ENCODE measurements at places on chromosomes 5 and 9.

DNA sequence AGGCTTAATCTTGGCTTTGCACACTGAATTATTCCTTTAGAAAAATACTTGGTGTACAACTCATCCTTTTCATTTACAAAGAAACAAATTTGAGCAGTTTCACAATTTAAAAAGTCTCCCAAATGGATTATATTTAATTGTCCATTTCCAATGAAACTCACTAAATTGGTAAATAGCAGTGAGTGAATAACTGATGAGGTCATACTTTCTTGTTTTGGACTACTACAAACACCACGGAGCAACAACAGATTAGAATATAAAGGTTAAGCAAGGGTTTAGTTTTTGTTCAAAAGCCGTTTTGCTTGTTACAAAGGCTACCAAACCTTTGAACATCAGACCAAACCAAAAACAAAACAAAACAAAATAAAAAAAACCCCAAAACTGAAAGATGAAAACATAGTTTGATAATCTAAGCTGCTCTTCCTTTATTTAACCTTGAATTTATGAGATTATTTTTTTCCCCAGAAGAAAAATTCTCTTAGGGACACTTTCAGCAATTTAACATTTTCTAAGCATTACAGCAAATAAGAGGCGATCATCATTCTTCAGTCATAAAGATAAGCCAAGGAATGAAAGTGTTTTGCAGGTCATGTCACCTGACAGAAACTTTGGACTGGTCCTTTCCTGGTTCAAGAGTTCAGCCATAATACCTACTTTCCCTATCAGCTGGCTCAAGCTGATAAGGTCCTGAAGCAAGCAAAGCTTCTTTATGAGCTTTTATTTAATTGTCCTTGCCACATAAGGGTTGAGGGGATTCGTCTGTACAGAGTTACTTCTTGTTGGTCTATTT is 99.7 kb upstream of the CDKN2B start:
- DNase-seq = no peak

GRCh38 chr5:137236849-137237507 is 262.1 kb downstream of the SPOCK1 start:
- no peak for DNase-seq

DNA sequence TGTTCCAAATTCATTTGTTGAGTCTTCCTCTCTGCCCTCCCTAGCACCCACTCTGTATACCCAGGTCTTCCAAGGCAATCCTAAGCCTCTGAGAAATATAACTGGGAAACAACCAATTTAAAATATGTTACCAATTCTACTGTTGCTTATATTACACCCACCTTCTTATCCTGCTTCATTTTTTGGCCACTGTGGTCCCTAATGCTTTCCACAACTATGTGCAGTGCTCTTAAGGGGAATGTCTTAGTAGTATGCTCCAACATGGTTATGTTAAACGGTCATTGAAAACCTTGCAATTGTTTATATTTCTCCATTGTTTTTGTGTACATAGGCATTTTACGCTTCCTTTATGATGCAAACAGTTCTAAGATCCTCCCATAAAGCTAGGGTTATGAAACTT is 273.1 kb upstream of the HAPLN1 start:
- DNase-seq = no peak

- DNase-seq = no peak
Observed at GRCh38 chr9:72687331-72687730, 165.9 kb downstream of the TMC1 start.

DNA sequence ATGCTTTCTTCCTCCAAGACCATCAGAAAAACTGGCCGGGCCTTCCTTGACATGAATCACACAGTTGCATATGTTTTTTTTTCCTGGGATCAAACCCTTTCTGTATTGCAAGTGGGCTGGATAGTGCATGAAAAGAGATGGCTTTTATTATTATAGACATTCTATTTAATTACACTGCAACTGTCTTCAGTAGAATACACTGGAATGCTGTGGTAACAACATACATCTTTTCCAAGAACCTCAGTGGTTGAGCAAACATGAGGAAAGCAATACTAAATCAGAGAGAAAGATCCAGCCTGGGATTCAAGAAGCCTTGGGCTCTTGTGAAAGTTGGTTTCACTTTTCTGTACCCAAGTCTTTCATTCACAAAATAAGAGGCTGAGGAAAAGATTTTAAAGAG is 193.0 kb downstream of the DMAC1 start:
- no peak for DNase-seq

- DNase-seq = no peak
Observed at GRCh38 chr5:3041001-3041400, 289.5 kb upstream of the IRX2 start.

DNA sequence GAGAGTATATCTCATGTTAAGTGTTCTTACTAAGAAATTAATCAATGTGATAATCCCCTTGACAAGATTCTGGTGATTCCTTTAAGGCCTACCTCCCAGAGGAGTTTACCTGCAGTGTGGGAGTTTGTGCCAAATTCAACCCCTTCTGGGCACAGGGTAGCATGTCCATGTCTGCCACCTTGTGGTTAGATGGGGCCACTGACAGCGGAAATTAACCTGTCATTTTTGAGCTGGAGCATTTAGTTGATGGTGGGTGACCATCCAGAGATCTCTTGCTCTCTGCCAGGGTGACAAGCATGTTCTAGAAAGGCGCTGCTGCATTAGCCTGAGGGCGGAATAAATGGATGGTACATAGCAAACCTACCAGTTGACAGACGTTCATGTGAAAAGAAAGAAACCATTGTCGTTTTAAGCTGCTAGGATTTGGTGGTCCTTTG is 132.2 kb downstream of the FBXO4 start:
- peak; percentile 28 for DNase-seq

- no peak for DNase-seq
Observed at GRCh38 chr9:98995059-98995671, 51.5 kb downstream of the COL15A1 start.

DNA sequence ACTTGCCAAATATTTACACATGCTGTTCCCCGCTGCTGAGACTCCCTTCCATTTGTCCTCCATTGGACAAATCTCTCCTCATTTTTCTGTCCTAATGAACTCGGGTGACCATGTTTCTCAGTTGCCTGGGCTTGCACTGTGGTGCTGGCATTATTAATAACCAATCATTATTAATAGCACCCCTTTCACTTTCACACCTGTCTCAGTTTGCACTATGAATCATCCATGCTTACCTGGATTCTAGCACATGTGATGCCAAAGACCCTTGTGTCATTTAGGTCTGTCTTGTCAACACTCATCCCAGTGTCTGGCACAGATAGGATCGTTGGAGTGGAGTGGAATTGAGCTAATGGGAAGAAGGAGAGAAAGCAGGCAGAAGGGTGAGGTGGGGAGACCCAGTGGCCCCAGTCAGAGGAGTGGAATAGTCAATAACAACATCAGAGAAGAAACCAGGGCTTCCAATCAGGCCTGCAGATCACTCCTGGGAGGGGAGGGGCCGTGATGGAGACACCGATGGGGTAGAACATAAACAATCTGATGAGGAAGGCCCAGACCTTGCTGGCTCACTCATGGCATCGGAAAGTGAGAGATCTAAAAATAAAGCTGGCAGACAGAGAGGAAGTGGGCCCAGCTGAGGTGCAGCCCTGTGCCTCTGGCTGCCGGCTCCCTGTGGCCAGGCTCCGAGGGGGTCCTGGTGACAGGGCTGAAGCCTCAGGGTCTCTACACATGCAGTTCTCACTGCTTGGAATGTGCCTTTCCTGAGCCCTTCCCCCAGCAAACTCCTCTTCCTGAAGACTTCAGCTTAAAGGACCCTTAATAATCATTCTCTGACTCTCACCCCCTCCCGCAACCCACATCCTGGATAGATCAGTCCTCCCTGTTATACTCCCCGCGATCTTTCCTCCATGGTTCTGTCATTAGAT is 33.5 kb upstream of the CRB2 start:
- DNase-seq = no peak

GRCh38 chr5:78634229-78634628 is 14.3 kb downstream of the LHFPL2 start:
- DNase-seq = no peak

DNA sequence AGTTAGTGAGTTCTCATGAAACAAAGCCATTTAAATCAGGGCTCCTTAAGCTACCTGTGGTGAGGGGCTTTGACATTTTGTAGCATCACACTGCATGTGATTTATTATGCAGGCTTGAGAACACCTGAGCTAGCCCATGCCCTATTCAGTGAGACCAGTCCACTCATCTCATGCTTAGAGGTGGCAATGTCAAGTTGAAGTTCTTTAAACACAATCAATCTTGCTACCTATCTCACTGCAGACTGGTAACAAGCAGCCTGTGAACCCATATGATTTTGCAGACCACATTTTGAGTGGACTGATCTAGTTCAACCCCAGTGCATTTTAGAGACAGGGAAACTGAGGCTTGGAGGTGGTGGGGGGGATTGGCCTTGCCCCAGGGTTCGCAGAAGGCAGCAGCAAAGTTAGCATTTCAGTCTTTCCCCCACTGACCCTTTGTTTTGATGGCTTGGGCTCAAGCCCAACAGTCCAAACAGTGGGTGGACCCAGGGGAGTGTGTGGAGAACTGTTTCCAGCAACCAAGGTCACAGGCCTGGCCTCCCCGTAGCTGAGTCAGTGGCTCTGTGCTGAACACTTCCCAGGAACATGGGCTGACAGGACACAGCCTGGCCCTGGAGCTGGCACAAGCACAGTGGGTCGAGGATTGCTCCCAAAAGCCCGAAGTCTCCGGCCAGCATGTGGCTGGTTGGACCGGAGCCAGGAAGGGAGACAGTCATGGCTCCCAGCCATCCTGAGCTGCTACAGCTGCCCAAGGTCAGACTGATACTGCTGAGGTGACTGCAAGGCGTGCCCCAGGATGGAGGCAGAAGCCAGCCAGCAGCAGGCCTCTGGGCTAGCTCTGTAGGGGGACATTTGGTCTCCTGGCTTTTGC is 95.3 kb downstream of the RGS3 start:
- no peak for DNase-seq

DNA sequence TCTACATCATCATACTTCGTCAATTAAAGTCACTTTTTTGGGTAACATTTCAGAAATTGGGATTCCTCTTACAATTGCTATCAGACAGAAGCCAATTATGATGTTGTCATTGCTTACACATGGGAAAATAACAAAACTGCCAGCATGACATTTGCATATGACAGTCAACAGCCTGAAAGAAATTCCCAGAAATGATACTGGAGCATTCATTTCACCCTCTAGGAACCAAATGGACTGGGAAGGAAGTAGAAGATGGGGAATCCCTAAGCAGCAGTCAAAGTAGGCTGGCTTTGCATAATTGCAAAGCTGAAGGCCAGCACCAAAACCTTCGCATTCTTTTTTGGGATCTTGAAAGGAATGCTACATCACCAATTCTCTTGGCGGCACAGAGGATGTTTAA is 10.7 kb downstream of the HMGCS1 start:
- DNase-seq = no peak

- DNase-seq = no peak
Observed at GRCh38 chr9:96177005-96177718, 124.8 kb downstream of the HSD17B3 start.

GRCh38 chr5:76813982-76814562 is 4.8 kb upstream of the F2RL1 start:
- no peak for DNase-seq

GRCh38 chr9:127683723-127684122 is 23.1 kb upstream of the CFAP157 start:
- DNase-seq = no peak

DNA sequence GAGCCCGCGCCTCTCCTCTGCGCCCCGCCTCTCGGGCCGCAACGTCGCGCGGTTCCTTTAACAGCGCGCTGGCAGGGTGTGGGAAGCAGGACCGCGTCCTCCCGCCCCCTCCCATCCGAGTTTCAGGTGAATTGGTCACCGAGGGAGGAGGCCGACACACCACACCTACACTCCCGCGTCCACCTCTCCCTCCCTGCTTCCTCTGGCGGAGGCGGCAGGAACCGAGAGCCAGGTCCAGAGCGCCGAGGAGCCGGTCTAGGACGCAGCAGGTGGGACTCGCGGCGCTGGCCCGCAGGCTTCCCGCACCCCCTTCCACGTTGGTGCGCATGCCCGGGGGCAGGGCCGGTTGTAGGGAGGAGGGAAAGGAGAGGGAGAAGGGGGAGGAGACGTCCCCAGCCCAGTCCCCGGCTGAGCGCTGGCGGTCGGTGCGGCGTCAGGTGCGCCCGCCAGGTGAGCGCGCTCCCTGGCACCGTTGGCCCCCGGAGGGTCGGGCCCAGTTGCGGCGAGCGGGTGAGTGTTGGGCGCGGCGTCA is at the start of gene OCLN:
TSS of gene OCLN (plus strand) at position 400 of the 532 bp plus-strand sequence. CDS start 11,455 bp downstream, outside the sequence.
- peak; percentile 92 for DNase-seq

DNA sequence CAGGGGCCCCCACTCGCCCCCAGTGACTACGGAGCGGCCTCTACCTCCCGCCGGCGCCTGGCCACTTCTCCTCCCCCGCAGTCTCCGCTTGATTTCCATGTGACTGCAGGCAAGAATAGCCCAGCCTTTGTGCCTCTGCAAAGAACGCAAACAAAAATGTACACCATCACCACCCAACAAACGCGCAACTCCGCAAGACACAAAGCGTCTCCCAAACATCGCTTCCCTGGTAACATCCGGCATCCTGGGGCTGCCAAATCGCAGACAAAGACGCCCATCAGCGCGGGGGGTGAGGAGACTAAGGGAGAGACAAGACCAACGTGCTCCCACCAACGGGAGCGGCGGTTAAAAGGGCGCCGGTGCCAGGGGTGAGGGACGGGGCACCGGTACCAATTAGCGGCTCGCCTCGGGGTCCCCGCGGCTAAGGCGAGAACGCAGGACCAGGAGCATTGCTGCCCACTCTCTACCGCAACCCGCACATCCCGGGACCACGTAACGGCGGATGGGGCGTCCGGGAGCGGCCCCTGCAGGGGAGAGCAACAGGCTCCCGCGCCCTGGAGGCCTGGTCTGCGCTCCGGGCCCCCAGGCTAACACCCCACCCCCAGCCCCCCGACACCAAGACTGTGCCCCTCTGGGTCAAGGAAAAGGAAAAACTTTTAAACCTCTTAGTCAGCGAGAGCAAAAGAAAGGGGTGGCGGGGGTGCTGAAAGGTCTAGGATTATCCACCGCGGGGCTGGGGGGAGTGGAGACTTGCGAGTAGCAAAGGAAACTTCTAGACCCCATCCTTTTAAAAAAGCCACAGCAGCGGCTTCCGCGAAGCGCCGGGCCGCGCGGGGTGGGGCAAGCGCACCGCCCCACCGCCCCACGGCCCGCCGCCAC is 885 bp downstream of the MPDZ start:
- peak; percentile 95 for DNase-seq

DNA sequence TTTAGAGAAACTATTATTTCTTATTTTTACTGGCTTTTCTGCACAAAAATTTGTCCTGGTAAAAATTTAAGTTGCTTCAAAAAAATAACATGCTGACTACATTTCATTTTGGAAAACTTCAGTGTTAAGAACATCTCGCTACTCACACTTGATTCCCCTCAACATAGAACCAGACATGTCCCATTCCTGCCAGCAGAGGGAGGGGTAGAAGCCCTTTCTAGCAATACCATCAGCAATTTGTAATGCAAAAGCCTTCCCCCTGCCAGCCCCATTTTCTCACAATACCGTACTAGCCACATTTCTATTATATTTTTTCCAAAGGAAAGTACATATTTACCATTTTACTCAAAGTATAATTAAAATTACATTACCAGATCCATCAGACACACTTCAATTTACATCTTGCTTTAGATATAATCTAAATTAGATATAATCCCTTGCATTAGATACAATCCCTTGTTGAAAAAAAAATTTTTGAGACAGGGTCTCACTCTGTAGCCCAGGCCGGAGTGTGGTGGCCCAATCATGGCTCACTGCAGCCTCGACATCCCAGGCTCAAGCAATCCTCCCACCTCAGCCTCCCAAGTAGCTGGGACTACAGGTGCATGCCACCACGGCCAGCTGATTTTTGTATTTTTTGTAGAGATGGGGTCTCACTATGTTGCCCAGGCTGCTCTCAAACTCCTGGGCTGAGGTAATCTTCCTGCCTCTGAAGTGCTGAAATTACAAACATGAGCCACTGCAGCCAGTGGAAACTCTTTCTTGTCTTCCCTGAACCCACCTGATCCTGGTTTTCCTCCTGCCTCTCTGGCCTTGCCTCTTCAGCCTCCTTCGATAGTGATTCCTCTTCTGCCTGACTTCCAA is 39.6 kb upstream of the IDNK start:
- peak; percentile 34 for DNase-seq
